ENCODE measurements at places on chromosomes 5 and 9.

- DNase-seq, result no peak
Observed at GRCh38 chr5:163496286-163496685, 9.1 kb upstream of the MAT2B start.

DNA sequence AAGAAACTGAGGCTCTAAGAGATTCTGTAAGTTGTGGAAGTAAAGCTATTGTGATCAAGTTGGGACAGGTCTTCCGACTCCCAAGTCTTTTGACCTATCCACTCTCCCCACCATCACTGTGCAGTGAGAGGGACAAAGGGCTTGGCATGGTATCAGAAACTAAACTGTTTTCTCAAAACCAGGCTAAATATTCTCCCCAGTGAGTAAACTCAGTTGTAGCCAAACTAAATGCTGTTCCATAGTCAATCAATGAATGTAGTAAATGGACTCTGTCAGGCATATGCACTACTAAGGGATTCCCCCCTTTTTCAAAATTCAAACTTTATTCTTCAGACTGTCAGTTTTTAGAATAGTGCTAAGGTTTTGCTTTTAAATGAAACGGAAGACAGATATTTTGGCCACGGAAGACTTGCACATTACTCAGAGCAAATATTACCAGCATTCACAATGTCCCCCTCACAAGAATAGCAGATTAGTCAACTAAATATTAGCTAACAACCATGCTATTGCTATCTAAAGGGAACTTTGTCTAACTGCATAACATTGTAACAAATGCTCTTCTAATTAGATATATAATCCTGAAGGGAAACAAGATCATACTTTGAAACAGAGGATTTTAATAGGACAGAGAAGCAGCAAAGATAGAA, 7.1 kb downstream of the PRKAA1 start:
- no peak for DNase-seq

DNA sequence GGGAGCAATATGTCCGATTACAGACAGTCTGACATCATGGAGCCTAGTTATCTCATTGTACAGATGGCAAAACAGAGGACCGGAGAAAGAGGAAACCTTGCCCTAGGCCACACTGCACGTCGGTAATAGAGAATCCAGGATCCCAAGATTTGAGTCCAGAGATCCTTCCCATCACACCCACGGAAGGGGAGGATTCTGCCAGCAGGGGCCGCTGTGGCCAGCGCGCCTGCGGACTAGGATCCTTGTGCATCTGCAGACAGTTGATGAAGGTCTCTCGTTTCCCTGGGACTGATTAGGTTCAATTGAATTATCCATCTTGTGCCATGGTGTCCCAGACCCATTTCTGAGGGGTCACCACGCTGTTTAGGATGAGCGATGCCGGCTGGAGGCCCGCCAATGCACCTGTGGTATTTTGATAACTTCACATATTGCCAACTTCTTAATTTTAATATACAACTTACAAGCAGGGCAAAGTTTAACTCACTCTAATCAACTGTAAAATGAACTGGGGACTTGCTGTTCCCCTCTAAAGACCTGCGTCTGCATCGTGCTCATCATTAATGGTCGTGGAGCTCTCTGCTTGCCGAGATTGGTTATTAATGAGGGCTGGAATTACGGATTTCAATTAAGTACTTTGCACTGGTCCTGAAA, 592.7 kb upstream of the BRINP1 start:
- DNase-seq, result no peak

DNA sequence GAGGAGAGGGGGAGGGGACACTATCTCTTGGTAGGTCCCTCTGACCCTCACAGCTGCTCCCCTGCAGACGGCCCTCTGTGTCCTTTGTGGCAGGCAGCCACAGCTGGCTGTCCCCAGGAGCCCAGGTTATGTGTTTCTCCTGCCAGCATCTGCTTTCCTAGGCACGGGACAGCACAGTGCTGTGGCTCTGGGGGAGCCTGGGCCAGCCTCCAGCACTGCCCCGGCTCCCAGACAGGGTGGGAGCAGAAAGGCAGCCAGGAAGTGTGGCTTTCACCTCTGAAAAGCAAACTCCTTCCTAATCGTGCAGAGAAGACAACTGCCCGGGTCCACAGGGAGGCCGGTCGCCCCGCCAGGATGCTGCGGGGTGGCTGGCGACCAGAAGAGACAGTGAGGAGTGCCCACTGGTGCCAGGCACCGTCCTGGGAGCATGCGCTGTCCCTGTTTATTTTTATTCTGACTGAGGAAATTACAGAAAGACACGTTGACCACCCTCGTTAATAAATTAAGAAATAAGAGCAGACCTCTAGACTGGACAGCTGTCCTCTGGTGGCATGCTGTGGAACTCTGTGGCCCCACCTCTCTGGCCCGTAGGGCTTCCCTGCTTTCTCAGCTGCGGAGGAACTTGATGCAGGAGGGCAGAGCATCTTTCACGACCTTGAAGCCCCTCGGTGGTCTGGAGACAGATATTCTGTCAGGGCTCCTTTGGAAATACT, 240.3 kb downstream of the FANCC start:
- DNase-seq, result no peak

GRCh38 chr5:15539951-15540350, 40.0 kb downstream of the FBXL7 start:
- DNase-seq, result no peak

- DNase-seq, result no peak
Observed at GRCh38 chr9:135971111-135971766, 10.1 kb upstream of the UBAC1 start.

- no peak for DNase-seq
Observed at GRCh38 chr9:111922324-111923013, 25.9 kb downstream of the UGCG start.

GRCh38 chr9:85895685-85896084, 45.3 kb upstream of the NAA35 start:
- no peak for DNase-seq

- no peak for DNase-seq
Observed at GRCh38 chr5:68479524-68479923, 264.0 kb downstream of the PIK3R1 start.

DNA sequence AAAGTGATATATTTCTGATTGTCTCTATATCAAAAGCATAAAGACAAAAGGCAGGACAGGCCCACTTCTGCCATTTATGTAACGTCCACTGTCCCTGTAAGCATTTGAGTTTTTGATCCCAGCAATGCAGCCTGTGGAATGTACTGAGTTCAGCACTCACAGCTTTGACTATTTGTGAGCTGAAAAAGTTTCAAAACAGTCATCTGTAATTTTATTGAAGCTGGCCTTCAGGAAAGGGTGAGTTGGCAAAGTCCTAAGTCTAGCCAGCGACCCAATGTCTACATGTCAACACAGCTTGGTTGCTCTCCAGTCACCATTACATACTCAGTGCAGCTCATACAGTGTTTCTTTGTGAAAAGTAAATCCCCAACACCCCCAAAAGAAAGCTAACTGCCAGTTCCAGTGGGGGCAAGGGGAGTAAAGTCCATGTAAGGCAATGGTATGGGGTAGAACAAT, 9.7 kb downstream of the LIFR start:
- no peak for DNase-seq

DNA sequence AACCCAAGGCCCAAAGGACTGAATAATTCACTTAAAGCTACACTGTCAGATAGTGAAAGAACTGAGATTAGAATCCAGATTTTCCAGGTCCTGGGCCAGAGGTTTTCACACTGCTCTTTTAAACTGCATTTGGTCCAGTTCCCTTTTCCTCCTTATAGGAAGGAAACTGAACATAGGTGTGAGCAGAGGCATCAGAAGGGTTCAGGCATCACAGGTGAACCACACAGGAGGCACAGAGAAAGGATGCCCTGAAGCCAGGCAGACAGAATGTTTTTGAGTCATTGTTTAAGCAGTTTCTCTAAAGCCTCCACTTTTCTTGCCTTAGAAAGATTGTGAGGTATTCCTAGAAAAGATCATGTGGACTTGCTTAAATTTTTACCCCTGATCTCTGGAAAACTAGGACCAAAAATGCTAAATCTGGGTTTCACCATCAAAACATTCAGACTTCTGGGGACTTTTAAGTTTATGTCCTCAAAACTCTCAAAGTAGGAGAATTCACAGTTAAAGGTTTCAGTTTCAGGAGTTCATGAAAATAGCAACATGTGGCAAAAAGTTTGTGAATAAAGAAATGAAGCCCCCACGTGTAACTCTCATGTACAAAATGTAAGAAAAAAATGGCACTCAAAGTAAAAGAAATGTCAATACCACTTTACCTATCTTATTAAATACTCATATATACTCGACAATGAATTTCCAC, 386.1 kb downstream of the NTRK2 start:
- DNase-seq, result no peak

- DNase-seq, result no peak
Observed at GRCh38 chr5:36179950-36180349, 28.0 kb downstream of the SKP2 start.

DNA sequence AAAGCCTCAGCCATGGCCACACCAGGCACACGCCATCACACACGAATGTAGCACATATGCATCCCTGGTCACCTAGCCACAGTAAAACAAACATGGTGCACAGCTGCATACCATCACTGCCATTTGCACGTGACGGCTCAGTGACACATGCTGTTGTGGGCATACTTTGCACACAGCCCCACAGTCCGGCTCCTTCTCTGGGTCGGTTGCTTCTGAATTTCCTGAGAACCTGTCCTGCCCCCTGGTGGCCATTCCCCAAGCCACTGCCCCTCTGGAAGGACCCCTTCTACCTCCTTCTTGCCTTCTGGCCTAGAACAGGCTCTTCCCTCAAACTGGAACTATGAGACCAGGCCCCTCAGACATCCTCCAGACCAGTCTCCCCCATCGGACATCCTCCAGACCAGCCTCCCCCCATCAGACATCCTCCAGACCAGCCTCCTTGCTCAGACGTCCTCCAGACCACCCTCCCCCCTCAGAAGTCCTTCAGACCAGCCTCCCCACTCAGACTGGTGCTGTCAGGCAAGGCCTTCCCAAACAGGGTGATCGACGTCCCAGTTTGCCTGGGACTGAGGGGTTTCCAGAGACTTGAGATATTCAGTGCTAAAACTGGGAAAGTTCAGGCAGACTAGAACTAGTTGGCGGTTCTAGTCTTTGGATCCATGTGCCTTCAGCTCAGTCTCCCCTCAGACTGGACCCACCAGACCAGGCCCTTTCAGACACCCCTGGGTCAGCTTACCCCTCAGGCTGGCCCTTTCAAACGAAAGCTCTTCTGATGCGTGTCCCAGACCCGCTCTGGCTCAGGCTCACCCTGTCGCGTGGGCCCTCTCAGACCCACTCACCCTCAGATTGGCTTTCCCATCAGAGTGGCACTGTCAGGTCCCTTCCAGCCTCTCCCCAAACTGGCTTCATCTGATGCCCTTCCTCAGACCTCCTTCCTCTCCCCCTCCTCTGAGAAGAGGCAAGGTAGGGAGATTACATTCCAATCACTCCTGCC, 24.3 kb upstream of the ENHO start:
- peak; percentile 45 for DNase-seq

DNA sequence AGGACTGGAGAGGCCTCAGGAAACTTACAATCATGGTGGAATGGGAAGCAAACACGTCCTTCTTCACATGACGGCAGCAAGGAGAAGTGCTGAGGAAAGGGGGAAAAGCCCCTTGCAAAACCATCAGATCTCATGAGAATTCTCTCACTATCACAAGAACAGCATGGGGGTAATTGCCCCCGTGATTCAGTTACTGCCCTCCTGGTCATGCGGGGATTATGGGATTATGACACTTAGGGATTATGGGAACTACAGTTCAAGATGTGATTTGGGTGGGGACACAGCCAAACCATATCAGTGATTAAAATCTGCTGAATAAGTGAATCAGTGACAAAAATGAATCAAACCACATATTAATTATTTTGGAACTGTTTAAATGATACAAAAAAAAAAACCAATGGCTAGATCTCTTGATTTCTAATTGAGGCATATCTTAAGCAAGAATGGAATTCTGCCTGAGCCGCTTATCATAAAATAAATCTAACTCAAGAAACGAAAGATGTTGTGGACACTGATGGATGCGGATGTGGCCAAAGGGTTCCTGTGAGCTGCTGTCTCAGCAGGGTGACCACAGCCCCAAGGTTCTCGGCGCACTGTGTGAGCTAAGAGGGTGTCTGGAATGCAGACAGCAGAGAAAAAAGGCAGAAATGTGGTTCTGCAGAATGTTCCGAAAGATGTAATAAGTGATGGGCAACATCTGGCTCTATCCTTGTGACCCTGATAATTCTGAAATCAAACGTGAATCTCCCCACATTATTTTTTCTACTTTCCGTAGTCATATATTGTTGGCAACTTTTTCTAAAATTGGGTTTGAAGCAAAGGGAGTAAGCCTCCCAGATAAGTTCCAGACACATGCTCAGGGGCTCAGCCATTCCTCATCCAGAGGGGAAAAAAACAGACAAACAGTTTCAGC, 107.2 kb upstream of the ICE1 start:
- no peak for DNase-seq

DNA sequence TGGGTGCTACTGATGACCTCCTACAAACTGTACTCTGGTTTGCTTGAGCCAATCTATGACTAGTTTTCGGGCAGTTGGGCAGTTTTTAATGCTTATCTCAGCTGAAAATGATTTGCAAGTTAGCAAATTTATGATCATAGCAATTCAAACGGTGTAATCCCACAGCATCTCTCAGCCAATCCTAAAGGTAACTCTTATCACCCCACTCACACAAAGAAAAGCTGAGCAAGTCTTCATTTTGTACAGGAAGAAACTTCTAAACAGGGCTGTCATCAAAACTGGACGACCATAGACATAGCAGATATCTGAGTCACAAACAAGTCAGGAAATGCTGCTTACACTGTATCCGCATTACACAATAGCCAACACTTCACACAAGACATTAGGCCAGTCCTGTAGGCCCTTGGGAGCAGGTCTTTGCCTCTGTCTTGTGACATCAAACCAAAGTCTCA, 2.6 kb upstream of the ENC1 start:
- DNase-seq, result no peak

GRCh38 chr5:125483609-125484008, 737.2 kb upstream of the ZNF608 start:
- no peak for DNase-seq

Data from stimulated activated CD8-positive, alpha-beta memory T cell treated with anti-CD3 and anti-CD28 coated beads, Interleukin-7, amount 100 ng/mL, for 24 hours (primary cell).